Pancreas (tissue), 10 donors: ENCODE measurements at places on chromosomes 13 and 19. TPM values are rescaled to one million over a fixed set of nuclear protein-coding genes. Genes with fewer than 3 reads are reported as not detected.

Gene RBM26
- polyA plus RNA-seq: 18.9 TPM

Gene CYP2A7
- not detected for polyA plus RNA-seq

Gene PDE4C
- polyA plus RNA-seq: 1.3 TPM

Gene ATXN8OS
- polyA plus RNA-seq: not detected

Gene GZMM
- polyA plus RNA-seq: 0.31 TPM

Gene TMEM190
- not detected for polyA plus RNA-seq

Gene ZNF506
- 6.1 TPM for polyA plus RNA-seq

Gene PDX1
- polyA plus RNA-seq: 15.7 TPM

Gene PGLYRP1
- polyA plus RNA-seq: not detected

Gene NAA16
- polyA plus RNA-seq: 25.7 TPM

Gene ADGRE3
- not detected for polyA plus RNA-seq

Gene CD79A
- polyA plus RNA-seq: 0.11 TPM

Gene SIGLEC12
- not detected for polyA plus RNA-seq

Gene MTUS2
- 3.5 TPM for polyA plus RNA-seq

Gene CCDC8
- polyA plus RNA-seq: 11.3 TPM

Gene FBXO17
- 11.8 TPM for polyA plus RNA-seq

Gene MED26
- polyA plus RNA-seq: 3.8 TPM

Gene TRPC4
- polyA plus RNA-seq: 0.38 TPM

Gene F2RL3
- polyA plus RNA-seq: 9.0 TPM

Gene MYO9B
- 53.4 TPM for polyA plus RNA-seq
